ENCODE measurements at places on chromosomes 7 and 10.

DNA sequence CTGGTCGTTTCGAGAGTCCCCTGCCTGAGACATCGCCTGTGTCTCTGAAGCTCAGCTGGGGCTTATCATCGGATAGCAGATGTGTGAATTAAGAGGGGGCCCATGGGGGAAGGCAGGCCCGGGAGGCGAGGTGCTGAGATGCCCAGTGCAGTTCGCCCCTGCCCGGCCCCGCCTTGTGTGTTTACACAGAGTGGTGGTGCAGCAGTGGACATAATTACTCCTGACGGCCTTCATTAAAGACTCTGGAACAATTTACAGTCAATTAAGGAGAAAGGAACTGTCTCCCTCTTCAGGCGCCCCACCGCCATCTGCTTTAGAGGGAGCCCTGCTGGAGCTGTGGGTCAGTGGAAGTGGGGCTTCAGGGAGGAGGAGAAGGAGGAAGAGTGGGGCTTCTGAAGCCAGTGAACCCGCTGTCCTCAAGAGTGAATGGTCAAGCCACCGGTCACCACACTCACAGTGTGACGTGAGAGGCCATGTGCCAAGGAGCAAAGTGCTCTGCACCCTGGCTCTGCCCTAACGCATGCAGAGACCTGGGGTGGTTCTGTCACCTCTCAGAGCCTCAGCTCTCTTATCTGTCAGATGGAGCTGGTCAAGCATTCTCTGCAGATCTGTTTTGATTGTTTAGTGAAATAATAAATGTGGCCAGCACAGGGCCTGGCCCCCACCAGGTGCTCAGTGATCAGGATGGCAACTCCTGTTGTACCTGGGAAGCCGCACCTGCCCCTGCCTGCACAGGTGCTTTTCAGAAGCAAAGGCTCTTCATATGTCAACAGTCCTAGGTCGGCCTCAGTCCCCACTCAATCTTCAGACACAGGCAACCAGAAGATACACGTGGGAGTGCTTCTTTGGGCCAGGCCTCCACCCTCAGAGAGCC, 65.6 kb downstream of the CDH23 start:
- peak; percentile 33 for DNase-seq

DNA sequence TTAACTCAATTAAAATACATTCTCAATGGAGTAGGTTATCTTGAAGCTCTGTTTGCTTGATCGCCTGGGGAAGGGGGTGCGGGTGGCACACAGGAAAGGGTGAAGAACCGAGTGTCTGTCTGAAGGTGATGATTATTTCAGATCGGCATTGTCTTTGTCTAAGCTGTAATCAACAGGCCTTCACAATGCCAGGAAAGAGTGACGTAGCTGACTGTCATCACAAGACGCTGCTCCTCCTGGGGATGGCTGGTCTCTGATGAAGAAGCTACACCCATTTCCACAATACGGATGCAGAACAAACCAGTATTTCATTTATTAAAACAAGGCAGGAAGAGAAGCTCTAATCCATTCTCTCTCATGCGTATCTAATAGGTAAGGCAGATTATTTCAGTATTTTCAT, 19.4 kb downstream of the JCAD start:
- DNase-seq: no peak

DNA sequence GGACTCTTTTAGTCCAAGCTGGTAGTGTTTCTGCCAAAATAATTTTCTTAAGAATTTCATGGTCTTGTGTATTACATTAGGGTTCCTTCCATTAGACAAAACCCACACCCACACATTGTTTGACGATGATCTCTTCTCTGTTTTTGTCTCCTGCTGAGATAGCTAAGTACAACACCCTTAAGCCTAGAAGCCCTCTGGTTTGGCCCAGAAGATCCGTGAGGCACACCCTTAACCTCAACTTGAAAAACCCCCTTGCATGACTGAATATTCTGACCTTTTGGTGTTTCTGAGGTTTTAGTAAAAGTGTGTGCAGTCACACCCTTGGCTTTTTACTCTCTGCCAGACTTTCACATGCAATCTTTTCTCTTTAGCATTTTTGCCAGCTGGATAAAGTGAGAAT, 29.3 kb upstream of the ERCC6 start:
- no peak for DNase-seq

GRCh38 chr10:86972613-86973380, 4.5 kb downstream of the ADIRF start:
- DNase-seq: no peak

GRCh38 chr7:131620673-131621609, 64.5 kb upstream of the PODXL start:
- DNase-seq: no peak

DNA sequence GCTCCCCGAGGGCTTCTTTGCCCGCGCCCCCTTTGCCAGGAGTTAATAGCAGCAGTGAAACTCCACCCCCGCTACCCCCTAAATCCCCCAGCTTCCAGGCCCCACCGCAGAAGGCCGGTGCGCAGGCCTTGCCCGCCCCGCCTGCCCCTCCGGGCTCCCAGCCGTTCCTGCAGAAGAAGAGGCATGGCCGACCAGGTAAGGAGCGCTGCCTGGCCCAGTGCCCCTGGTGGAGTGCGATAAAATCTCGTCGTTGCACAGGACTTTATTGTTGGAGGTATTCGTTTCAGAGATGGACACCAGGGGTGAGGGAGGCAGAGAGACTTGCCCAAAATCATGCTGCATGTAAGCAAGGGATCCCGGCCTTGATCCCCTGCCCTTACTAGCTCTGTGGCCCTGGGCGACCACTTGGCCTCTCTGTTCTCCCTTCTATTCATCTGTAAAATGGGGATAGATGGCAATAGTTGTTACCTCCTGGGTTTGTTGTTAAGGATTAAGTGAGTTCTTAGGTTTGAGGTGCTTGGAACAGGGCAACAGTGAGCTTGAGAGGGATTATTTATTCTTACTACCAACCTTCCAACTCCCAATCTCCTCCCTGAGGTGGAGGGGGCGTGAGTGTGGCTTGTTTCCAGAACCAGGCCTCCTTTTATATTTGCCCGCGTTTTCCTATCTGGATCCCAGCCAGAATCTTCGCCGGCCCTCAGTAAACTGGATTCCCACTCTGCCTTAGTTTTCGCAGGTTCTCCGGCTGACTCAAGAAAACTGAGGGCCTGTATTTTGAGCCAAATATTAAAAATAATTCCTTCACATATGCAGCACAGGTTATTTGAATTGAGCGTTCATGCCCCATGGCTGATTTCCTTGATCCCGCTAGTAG, 78.3 kb downstream of the WIPF3 start:
- no peak for DNase-seq

GRCh38 chr10:60878224-60878623, 65.8 kb downstream of the RHOBTB1 start:
- DNase-seq: peak; percentile 10

DNA sequence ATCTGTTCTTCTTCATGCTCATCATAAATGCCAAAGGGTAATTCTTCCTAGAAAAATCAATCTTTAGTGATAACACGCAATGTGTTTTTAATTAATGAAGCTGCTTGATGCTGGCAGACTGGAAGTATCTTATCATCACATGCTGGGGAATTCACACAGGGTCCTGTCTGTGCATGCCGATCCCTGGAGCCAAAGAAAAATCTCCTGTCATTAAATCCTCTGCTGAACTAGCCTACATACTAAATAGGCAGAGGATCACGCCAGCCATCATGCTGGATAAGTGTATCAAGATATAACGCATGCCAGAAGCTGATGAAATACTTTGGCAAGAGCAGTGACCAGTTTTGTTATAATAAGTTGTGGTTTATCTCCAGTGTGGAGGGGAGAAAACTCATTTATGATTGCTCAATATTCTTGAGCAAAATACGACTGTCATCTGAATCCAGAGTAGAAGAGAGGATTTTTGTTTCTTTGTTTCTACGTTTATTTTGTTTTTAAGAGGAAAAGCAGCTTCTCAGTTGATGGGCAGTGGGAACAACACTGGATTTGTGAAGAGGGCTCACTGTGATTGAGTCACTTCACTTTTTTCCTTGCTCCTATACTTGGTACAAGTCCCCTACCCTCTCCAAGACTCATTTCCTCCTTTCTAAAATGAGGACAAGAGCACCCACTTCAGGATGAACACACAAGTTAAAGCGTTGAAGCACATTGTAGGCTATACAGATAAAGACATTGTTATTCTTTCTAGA, 649.1 kb downstream of the TNS3 start:
- no peak for DNase-seq

DNA sequence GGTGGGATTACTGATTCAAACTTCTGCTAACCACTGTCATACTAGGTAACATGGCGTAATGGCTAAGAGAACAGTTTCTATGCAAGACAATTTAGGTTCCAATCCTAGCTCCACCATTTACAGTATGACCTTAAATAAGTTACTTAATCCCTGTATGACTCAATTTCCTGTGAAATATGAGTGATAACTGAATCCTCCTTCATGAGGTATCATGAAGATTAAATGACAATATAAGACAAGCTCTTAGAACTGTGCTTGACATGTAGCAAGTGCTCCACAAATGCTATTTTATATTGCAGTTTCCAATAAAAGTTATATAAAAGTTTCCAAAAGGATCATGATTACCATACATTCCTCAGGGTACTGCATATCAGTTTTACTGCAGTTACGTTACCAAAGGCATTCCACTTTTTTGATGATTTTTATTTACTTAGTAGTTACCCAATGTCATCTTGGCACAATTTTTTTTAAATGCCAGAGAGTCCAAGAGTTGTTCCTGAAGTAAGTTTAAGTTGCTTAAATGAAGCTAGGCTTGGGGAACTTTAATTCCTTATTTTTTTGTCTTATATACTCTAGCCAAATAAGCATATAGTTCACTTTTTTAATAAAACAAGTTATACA, 7.1 kb downstream of the DOCK4 start:
- no peak for DNase-seq

DNA sequence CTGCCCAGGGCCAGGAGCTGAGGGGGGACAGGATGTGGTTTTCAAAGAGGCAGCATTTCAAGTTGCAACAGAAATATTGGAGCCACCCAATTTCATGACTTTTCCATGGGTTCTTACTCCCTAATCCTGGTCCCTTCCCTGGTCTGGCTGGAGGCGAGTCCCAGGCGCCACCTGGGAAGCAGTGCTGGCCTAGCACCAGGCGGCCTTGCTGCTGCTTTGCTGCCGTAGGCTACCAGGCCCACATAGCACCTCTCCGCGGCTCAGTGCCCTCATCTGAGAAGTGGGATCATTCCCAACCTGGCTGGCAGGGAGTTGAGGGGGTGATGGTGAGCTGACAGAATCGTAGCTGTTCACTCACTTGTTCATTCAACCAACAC, 33.7 kb downstream of the ZMIZ1 start:
- no peak for DNase-seq

DNA sequence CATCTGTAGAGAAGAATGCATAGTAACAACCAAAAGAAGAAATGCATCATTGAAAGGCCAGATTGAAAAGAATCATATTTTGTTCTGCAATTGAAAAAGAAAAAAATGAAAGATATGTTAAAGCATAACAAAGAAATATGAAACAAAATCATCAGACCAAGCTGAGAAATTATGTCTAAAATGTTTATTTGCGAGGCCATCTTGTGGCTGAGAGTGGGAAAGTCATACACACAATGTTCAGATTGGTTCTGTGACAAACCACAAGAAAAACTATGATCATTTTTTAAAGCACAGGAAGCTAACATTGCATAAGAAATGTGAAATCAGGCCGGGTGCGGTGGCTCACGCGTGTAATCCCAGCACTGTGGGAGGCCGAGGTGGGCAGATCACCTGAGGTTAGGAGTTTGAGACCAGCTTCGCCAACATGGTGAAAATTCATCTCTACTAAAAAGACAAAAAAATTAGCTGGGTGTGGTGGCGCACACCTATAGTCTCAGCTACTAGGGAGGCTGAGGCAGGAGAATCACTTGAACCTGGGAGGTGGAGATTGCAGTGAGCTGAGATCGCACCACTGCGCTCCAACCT, 36.6 kb downstream of the ABCB5 start:
- DNase-seq: no peak

- no peak for DNase-seq
These were observed 5.5 kb downstream of the DNTT start for GRCh38 chr10:96309628-96310320.

- no peak for DNase-seq
These were observed 345.9 kb downstream of the PLXDC2 start for GRCh38 chr10:20162123-20162522.

- DNase-seq: no peak
These were observed 226.5 kb downstream of the DKK1 start for GRCh38 chr10:52540479-52540984.

DNA sequence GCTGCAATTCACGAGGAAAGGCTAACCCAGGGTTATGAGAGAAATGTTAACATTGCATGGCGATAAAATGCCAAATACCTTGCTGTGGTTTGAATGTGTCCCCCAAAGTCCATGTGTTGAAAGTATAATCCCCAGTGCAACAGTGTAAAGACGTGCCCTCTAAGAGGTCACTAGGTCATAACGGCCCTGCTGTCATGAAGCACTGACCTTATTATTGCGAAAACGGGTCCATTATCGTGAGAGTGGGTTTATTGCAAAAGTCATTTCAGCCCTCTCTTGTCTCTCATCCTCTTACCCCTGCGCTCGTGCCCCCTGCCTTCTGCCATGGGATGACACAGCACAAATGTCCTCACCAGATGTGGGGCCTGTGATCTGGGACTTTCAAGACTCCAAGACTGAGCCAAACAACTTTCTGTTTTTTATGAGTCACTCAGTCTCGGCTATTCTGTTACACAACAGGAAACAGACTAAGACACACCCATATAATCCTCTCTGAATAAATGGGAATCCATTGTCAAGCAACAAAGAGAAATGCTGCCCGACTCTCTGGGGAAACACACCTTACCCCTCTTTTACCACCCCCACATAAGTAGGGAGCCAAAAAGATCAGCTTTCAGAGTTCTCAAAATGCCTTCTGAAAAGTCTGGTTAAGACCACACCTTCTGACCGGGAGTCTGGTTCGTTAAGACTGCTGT, 73.1 kb upstream of the UCN3 start:
- DNase-seq: no peak

DNA sequence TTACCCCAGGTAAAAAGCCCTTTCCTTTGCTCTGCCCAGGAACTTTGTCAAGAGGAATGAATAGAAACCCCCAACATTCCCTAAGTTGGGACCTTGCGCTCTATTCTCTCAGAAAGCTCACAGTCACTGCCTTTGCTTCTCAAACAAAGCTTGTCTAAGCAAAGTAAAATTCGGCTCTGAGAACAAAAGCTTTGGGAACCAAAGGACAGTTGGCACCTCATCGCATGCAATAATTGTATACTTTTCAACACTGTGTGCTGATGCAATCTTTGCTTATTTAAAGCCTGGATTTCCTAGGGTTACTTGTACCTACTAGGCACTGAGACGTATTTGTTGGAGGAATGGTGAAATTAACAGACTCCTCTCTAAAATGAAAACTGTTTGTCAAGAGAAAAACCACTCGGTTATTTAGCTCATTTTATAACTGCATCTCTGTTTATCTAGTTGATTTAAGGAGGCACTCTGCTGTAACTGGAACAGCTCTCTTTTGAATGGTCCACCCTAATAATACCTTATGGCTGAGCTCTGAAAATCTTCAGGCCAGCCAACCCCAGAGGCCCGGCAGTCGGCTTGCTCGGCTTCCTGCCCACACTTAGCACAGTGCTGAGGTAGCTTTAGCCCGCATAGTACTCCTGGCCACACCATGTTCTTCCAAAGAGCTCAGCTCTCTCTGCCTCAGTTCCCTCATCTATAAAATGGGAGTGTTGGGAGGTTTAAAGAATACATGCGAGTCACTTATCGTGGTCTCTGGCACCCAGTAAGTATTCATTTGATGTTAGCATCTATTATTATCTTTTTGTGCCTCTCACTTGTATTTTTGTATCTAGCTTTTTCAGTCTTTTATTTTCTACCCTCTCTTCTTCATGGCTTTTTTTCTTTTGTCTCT, 80.2 kb upstream of the PRR15 start:
- DNase-seq: no peak

- no peak for DNase-seq
These were observed 16.0 kb downstream of the FZD1 start for GRCh38 chr7:91280185-91280584.

- no peak for DNase-seq
These were observed 16.3 kb downstream of the ACSL5 start for GRCh38 chr10:112390125-112390703.

Measured in NCI-H187 (cell line).